OCI-LY7 (cell line): ENCODE measurements at places on chromosomes 2 and 18. TPM values are rescaled to one million over a fixed set of nuclear protein-coding genes. Genes with fewer than 3 reads are reported as not detected.

- no peak for DNase-seq
Measured at GRCh38 chr2:43214253-43214652, 12.2 kb downstream of the ZFP36L2 start.

- DNase-seq, result no peak
Measured at GRCh38 chr2:238851026-238851425, 3.1 kb downstream of the TWIST2 start.

GRCh38 chr2:43193652-43194120, 32.7 kb downstream of the ZFP36L2 start:
- no peak for DNase-seq

The MYCN gene
- total RNA-seq, result not detected in 2 replicates

DNA sequence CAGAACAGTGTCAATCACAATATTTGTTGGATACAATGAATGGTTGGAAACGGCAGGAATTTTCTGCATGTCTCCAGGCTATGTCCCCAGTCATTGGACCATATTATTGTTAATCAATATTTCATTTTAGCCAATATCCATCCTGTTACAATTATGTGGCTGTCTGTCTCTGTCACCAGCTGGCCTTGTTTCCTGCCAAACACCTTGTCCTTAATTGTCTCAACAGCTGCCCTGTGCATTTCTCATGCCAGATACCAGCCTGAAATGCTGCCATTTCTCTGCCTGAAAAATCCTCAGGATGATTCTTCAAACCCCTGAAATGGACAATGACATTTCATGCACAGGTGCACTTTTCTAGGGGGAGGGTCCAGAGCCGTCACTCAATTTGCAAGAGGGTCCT, 170.6 kb downstream of the ALPK2 start:
- DNase-seq, result no peak

DNA sequence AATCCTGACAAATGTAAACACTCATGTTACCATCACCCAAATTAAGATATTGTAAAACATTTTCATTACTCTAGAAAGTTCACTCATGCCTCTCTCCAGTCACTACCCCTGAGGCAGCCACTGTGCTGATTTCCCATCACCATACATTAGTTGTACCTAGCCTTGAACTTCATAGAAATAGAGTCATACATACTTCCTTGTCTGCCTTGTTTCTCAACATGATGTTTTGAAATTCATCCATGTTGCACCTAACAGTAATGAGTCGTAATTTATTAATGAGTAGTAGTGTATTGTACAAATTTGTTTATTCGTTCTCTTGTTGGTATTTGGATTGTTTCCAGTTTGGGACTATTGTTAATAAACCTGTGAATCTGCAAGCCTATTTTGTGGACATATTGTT, 49.0 kb upstream of the TWSG1 start:
- no peak for DNase-seq

The HOXD4 gene
- not detected in 2 replicates for total RNA-seq

The CTIF gene
- total RNA-seq, result 0.38 TPM in 1 of 2 replicates, not detected in the other

GRCh38 chr2:239724194-239724849, 300.8 kb downstream of the NDUFA10 start:
- no peak for DNase-seq

GRCh38 chr2:26914659-26915310, 55.7 kb upstream of the MAPRE3 start:
- no peak for DNase-seq
